ENCODE measurements at places on chromosomes 6 and 20.

GRCh38 chr20:1225783-1226654 is at the start of gene RAD21L1:
Gene RAD21L1, plus strand, starts transcription at chr20:1226044. Its CDS starts 2,410 bp downstream, at chr20:1228454.
- DNase-seq: peak; percentile 56

GRCh38 chr6:28764014-28764723 is 159.6 kb downstream of the TRIM27 start:
- DNase-seq: no peak

DNA sequence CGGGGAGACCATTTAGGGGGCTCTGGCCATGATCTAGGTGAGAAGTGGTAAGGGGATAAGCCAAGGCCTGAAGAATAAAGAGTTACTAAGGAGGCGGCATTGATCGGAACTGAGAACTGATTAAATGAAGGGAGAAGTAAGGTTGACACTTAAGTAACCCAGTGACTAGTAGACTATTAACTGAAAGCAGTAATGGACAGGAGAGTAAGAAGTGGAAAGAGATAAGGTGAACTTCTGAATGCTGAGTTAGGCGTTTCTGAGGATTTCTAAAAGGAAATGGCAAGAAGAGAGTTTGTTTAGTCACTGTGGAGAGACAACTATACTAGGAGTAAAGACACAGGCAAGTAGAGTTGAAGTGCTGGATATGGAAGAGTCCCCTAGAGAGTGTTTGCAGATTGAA is 1.9 kb downstream of the ABCF1 start:
- no peak for DNase-seq

GRCh38 chr20:38184101-38184500 is 19.0 kb upstream of the TGM2 start:
- no peak for DNase-seq

- DNase-seq: no peak
These were observed 249.1 kb downstream of the TBC1D7 start for GRCh38 chr6:13079096-13079723.

GRCh38 chr6:33813990-33814985 is 10.5 kb upstream of the MLN start:
- no peak for DNase-seq

DNA sequence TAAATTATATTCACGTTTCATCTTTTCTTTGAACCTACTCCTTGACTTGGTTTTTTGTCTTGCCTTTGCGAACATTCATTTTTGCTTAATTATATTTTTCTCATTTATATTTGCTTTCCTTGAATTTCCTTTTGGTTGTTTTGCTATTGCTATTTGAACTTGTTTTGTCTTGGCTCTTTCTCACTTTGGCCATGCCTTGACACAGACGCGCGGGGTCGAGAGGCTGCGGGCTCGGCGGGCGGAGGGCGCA is 7.1 kb upstream of the TMEM14A start:
- DNase-seq: no peak

DNA sequence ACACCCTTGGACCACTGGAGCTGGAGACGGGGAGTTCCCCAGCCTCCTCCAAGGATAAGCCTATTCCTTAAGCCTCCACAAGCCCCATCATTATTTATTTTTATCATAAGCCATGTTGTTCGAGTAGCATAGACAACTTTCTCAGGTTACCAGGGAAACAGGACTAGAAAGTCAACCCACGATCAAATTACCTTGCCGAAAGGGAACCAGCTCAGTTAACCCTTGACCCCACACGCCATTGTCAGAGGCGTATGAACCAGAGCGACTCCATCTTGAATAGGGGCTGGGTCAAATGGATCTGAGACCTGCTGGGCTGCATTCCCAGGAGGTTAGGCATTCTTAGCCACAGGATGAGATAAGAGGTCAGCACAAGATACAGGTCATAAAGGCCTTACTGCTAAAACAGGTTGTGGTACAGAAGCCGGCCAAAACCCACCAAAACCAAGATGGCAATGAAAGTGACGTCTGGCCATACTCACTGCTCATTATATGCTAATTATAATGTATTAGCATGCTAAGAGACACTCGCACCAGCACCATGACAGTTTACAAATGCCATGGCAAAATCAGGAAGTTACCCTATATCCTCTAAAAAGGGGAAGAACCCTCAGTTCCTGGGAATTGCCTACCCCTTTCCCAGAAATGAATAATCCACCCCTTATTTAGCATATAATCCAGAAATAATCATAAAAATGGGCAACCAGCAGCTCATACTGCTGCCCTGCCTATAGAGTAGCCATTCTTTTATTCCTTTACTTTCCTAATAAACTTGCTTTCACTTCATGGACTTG is 22.4 kb downstream of the SYNJ2 start:
- peak; percentile 37 for DNase-seq

DNA sequence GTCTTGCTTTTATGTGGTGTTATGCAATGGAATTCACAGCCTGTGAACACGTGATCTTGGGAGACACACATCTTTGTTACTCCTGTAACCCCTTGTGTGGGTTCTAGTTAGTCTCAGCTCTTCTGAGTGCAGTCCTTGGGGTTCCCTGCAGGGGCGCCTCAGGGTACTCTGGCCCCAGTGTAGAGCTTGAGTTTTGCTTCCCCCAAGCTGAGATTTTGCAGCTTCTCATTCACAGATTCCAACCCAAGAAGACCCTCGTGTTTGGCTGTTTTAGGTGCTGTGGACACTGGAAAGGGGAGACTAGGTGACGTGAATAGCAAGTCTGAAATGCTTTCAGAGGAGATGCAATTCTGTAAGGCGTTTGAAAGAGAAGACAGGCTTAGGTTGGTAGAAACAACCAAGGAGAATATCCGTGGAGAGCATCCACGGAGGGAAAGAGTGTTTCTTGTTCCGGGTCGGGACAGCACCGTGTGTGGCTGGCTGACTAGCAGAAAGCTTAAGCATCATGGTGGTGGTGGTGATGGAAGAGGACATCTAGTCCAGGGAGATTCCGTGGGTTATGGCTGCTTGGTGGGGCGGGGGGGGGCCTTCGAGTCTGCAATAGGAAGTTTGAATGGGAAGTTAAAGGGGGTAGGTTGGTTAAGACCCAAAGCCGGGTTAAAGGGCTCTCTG is 30.1 kb downstream of the DUSP22 start:
- DNase-seq: no peak

DNA sequence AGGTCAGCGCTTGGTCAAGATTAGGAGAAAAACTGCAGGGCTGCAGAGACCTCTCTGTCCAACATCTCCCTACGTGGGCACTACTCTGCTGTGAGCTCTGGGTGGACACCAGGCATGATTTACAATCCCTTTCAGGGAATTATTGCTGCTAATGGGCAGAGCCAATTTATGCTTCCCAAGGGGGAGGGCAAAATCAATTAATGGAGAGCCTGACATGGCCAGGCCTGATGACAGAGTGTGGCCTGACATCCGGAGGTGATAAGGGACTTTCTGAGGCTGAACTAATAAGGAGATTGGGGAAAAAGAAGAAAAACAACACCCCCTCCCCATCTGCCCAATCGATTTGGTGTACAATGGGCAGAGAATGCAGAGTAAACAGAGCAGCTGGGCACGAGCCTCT is 5.0 kb upstream of the KCNK16 start:
- DNase-seq: no peak

- peak; percentile 48 for DNase-seq
These were observed 560 bp downstream of the YTHDF1 start for GRCh38 chr20:63215101-63216040.

DNA sequence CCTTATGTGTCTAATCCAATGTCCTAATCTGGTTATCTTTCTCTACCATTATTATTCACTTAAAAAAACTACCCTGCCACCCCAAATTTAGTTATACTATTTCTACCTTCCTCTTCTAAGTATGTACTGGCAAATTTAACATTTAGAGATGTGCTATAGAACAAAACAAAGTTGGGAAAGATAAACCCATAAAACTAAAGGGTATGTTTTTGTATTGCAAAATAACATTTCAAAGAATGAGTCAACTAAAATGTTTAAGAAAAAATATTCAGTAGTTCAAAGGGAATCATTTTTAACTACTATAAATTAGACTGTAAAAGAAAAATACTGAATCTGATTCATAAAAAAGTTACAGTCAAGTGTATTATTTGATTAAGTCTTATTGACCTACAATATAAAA is 103.0 kb downstream of the LMBRD1 start:
- peak; percentile 27 for DNase-seq

GRCh38 chr20:24770628-24771541 is 178.2 kb upstream of the CST7 start:
- no peak for DNase-seq

GRCh38 chr6:37072526-37072925 is 67.1 kb downstream of the FGD2 start:
- DNase-seq: no peak

DNA sequence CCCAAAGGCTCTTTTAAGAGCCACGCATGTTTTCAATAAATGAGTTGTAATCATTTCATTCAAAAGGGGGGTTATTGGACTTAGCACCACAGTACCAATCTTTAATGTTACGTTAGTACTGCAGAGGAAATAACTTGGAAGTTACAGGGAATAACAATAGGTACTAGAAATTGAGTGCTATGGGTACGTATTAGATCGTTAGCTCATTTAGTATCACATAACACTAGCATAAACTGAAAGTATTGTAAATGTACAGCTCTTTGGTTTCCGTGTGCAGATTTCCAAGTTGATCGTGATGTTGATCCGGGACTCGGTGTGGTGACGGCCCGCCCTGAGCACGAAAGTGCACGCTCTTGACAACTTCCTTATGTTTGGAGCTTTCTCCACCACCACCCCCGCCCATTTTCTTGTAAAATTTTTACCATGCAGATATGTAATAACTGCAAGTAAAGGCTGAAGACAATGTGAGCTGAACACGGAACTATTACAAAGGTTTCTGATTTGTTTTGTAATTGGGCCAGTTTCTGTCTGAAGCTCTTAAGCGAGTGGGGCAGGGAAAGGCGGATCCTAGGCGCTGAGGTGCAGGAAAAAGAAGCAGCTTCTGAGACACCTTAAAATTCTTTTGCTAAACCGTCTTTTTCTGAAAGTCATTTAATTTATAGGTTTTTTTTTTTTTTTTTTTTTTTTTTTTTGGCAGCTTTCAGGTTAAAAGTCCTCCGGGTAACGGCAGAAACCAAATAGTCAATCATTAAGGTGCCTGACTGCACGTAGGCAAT is 71.5 kb downstream of the HFE start:
- peak; percentile 50 for DNase-seq

- DNase-seq: peak; percentile 9
These were observed 544 bp upstream of the ACAT2 start for GRCh38 chr6:159761129-159761872.

DNA sequence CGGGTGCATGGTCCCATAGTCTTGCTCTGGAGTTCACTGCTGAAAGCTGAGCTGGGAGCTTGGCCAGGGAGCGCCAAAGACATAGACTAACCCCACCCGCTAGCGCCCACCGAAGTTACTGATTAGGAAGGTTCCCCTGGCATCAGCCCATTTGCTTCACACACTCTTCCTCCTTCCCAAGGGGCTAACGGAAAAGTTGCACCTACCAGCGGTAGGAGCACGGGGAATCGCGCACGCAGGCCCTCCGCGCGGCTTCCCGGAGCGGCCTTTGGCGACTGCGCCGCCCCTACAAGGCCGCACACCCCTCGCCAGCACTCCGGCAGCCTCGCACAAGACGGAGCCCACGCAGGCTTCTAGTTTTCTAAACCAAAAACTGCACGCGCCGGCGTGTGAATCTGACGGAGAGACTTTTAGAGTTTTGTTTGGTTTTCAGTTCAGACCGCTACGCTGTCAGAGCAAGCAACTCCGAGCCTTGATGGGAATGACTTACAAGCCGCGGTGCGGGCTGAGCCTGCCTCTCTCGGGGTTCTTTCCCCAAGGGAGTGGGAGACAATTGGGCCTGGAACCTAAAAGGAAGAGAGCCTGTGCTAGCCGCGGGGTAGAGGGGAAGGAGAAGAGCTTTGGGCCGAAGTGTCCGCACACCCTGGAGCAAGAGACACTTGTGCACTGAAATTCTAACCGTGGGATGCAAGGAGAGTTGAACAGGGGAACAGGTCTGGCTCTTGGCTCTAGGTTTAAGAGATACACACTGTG is 891 bp upstream of the POU3F2 start:
- DNase-seq: peak; percentile 11

DNA sequence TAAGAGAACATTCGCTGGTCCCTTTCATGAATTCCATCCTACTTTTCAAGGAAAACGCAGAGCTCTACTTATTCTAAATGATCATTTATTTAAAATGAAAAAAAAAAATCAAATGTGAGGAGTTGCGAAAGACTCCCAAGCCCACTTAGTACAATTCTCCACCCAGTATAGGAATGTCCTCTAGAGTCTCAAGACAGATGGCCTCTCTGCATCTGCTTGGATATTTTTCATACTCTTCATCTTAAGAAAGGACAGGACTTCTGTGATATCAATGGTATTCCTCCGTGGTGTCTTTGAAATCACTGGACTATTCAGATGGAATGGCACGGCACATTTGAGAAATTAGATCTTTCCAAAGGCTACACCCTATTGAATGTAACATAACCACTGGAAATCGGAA is 107.1 kb downstream of the PTPRK start:
- DNase-seq: no peak

DNA sequence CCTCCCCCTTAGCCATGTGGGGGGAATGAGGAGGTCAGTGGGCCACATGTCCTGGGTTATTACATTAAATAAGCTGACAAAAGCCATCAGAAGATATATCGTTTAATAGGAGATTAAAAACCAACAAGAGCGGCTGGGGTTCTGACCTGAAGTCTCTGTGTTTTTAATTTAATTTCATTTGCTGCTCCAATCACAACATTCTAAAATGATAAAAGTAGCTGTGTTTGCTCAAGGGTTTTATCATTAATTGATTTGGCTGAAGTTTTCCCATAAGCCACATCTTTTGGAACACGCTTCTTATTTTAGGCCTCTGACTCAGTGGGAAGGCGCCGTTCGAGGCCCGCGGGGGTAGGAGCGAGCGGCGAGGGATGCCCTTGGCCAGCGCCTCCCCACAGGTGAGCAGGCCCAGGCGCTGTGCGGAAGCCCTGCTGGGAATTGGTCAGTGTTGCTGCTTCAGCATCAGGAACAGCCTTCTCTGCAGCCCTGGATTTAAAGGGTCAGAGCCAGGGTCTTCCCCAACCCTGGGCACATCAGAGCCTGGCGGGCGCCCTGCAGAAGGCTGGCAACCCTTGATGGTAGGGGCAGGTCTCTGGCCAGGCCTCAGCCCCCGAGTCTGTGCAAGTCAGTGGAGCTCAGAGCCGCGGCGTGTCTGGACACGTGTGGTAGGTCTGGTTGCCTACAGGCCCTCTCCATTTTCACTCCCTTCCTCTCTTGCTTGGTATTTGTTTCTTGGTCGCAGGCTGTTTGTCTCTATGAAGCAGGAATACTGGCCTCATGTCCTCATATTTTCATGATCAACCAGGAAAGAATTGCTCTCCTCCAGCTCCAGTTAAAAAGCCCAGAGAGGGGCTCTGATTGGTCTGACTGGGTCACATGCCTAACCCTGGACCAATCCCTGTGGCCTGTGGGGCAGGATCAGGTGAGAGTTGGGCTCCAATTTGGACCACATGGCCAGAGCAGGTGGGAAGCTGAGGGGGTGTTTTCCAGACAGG is 30.9 kb upstream of the MLN start:
- no peak for DNase-seq

- DNase-seq: no peak
These were observed 244.4 kb upstream of the HSF2 start for GRCh38 chr6:122154912-122155575.

DNA sequence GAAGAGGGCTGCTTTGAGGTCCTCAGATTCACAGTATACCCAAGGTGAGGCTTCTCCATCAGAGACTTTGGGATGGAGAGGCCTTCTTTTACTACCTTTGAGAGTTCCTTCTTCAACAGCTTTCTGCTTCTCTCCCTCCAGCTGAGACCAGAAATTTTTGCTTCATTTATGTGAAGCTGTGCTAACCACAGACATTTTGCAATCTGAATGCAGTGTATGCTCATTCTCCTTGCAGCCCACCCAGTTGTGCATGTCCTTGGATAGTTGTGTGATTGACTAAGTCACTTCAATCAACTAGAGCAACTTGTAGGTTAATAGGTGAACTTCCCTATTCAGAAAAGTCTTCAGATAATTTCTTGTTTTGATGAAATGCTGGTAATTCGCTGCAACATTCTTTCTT is 20.1 kb downstream of the DCBLD1 start:
- no peak for DNase-seq
